ENCODE measurements at places on chromosomes 3 and 15.

DNA sequence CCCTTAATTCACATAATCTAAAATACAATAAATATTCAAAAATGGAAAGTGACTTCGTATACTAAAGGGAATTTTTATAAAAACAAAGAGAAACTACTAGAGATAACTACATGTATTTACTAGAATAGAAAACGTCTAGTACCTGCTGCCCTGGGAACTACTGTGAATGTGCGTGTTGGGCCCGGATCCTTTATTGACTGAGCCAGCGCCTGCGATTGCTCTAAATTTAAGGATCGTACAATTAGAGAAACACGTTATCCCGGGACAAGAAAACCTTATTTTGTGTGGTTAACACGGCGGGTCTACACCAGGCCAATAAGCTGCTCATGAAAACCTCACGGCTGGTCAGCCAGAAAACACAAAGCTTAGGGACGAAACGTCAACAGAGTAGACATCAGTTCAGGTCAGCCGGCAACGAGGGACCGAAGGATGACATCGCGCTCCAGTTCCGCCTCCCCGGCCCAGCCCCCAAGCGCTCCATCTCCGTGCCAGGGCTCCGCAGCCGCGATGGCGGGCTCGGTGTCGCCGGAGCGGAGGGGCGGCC lies 555 bp downstream of the TM2D3 start:
- DNase-seq: peak; percentile 68

DNA sequence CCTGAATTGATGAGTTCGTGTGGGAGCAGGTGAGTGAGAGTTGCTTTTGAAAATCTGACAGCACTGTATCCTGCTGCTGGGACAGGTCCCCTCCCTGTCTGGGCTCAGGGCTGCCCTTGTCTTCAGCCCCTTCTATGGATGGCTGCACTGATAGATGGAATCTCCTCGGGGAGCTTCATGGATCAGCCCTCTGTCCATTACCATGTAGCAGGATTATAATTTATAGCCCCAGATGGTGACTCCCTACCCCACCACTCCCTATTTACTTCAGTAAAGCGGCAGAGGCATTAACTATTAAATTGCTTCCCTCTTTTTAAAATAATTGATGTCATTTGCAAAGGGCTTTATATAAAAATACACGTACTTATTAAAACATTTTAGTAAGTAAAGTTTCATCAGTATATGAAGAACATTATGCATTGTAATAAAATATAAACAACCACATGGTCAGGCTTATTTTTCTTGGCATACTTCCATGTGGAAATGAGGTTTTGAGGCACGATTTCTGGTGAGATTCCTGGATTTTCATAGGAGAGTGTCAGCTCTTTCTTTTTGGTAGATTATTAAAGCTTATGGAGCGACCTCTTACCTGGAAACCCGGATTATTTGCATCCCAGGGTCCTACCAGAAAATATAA lies 38.5 kb downstream of the MAP3K13 start:
- no peak for DNase-seq

- DNase-seq: peak; percentile 6
Measured at GRCh38 chr3:27927882-27928281, 205.8 kb upstream of the EOMES start.

DNA sequence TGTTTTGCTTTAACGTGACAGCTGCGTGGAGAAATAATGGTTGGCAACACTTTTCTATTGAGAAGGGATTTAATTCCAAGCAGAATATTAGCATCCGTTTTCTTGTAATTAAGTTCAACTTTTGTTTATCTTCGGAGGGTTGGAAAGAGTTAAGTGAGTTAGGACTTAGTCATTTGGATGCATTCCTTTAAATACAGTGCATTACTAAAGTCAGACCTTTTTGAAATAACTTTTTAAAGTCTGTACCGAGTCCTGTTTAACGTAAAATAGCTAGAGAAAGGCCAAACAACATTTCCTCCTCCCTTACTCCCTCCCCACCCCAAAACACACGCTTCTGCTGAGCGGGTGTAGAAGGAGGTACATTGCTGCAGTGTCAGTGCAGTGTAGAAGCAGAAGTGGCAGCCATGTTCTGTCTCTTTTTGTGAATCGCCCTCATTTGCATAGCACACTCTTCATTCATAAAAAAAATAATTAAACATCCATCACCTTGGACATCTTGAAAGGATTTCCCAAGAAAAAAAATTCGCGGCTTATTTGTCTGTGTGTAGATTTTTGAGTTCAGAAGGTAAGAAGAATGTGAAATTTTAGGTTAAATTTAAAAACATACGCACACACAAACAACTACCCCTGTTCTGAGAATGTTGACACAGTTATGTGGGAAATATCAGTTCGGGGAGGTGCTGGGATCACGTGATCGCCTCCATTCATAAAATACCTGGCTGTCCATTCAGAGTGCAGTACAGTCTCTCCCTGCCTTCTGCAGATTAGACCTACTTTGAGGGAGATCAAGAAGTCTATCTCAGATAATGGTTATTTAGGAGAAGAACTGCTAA lies 1.6 kb downstream of the SPRED1 start:
- DNase-seq: peak; percentile 91

DNA sequence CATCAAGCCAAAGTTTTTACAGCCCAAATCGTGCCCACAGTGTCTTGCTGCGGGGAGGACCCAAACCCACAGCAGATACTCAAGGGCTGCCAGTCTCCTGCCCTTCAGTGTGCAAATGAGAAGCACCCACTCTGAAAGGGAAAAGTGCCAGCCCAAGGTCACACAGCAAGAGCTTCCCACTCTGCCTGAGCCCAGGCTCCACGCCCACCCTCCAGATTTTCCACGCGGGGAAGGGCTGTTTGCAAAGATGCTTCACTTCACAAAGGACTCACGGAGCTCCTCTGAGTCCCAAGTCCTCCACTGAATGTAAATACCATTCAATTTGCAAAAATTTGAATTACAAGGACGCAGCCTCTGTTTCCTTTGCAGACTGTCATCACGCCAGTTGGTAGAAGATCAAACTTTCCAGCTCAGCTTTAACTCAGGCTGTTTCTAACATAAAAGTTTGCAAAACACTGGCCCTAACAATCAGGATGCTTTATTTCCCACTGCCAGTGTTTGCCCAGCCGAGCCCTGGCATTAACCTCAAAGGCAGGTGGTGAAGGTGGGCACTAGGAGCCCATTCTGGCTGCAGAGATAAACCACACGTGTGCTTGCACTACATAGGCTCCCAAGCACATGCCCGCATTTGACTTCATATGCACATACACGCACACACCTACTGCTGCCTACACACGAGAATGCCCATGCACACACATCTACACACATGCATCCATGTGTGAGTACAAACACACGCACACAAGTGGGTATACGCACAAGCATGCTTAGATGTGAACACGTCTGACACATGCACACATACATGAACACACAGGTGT lies 7.6 kb downstream of the CACNA2D2 start:
- DNase-seq: no peak

- DNase-seq: peak; percentile 69
Measured at GRCh38 chr15:36400936-36401585, 178.4 kb upstream of the CDIN1 start.

- DNase-seq: peak; percentile 51
Measured at GRCh38 chr3:46138581-46138980, 69.5 kb downstream of the CCR1 start.

DNA sequence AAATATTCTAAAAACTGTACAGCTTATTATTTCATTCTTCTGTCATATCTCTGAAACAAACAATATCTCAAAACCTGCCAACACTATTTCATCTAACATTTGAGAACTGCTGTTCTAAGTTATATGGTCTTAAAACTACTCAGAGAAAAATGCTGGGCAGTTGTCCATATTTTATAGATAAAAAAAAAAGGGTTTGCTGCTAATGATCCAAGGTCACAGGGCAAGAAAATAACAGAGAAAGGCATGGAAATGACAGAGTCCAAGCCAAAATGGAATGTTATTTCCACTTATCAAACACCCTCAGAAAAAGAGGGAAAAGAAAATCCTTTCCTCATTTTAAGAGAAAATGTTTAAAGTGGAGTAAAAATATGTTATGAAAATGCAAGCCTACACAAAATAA lies 313.1 kb downstream of the CADM2 start:
- DNase-seq: no peak

DNA sequence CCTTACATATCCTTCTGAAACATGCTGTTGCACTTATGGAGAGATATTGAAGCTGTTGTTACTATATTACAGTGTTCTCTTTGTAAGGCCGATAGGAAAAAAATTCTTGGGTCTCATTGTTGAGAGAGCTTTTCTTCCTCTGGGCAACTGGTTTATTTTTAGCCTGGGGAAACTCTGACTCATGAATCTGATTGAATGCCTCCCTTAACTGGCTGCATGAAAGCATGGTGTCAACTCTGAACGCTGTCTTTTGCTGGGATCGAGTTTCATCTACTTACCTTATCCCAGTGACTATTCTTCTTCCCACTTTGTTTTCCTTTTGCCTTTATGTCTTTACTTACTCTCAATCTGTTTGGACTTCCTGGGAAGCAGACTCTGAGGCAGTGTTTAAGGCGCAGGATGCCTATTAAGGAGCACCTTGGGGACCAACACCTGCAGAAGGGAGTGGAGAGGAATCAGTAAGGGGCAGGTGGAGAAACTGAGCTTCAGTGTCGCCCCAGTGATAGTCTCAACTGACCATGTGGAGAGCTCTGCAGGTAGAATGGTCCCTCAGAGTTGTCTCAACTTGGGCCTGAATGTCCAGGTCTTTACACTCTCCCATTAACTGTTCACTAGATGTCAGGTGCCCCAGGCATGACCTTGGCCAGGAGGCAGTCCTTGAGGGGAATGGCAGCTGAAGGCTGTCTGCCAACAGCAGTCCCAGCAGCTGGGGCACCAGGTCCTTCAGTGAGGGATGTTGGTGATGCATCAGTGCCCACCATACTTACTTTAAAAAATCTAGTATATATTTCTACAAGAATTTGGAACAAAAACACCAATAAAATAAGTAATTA lies 88.9 kb upstream of the CCNL1 start:
- peak; percentile 79 for DNase-seq

Measured in OCI-M1 (cell line).